Stimulated activated CD8-positive, alpha-beta memory T cell treated with anti-CD3 and anti-CD28 coated beads, Interleukin-4, amount 100 ng/mL, for 4 hours (primary cell): ENCODE measurements at places on chromosomes 3 and 15.

- no peak for DNase-seq
These were observed 118.0 kb downstream of the ABI3BP start for GRCh38 chr3:100875239-100875638.

DNA sequence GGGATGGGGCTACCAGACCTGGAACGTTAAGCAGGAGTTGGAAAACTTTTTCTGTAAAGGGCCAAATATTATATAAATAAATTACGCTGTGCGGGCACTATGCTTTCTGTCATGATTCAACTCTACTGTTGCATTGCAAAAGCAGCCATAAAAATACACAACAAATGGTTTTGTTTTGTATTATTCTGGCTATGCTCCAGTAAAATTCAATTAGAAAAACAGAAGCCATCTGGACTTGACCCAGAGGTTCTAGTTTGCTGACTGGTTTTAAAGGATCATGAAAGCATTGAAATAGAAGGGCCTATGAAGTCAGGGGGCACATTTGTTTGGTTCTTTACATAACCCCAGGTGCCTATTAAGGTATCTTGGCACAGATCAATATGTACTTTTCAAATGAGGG is 647.4 kb upstream of the LMCD1 start:
- DNase-seq: no peak

DNA sequence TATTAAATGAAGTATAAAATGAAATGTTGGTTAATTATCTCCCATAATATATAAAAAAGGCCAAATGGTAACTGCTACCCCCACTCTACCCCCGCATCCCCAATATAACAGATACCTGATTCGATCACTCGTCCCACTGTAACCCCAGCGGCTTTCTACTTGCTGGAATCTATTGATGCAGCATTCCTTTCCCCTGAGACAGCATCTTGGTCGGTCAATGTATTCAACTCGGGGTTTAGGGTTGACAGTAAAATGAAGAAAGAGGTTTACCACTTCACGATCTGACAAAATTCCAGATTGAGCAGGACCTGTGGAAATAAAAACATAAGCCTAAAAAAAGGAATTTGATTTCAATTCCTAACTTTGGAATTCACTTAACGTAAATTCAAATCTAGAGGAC is 18.6 kb upstream of the C15orf40 start:
- no peak for DNase-seq

- DNase-seq: no peak
These were observed 215.3 kb upstream of the CGNL1 start for GRCh38 chr15:57160823-57161560.

DNA sequence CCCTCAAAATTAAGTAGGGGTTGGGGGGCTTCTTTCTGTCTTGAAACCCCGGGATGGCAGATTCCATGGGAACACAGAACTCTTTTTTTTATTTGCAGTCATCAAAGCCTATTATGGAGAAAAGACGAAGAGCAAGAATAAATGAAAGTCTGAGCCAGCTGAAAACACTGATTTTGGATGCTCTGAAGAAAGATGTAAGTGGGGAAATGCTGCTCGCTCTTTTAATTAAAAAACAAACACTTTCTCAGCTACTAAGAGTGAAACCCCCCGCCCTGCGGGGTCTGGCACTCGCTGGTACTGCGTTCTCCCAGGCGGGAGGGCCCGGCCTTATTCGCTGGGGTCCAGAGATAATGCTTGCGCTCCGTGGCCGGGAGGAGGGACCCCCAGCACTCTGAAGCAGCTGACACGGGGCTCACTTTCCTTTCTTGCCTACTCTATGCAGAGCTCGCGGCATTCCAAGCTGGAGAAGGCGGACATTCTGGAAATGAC is 615 bp downstream of the HES1 start:
- DNase-seq: no peak

DNA sequence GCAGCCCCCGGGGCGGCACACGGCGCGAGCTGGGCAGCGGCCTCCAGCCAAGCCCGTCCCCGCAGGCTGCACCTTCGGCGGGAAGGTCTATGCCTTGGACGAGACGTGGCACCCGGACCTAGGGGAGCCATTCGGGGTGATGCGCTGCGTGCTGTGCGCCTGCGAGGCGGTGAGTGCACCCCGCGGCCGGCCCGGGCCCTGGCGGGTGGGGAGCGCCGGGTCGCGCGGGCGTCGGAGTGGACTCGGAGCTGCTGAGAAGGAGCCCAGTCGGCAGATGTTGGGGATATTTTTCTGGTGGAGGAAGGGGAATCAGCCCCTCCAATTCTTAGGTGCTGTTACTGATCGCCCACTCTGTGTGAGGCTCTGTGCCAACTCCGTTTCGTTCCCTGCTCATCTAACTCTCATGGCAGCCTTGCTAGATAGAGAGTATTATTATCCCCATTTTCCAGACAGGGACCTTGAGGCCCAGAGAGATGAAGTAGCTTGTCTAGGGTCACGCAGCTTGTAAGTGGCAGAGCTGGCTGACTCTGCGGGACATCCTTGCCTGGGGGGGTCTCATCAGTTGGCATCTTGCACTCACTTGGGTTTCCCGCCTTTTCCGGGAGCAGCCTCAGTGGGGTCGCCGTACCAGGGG is 890 bp downstream of the CHRD start:
- no peak for DNase-seq

GRCh38 chr3:6204891-6205290 is 656.0 kb upstream of the GRM7 start:
- DNase-seq: no peak
